Endothelial cell (in vitro differentiated cells): ENCODE measurements at places on chromosomes 4 and X.
A peak's percentile ranks its signal among the peaks of the same experiment; 100 is the strongest.

DNA sequence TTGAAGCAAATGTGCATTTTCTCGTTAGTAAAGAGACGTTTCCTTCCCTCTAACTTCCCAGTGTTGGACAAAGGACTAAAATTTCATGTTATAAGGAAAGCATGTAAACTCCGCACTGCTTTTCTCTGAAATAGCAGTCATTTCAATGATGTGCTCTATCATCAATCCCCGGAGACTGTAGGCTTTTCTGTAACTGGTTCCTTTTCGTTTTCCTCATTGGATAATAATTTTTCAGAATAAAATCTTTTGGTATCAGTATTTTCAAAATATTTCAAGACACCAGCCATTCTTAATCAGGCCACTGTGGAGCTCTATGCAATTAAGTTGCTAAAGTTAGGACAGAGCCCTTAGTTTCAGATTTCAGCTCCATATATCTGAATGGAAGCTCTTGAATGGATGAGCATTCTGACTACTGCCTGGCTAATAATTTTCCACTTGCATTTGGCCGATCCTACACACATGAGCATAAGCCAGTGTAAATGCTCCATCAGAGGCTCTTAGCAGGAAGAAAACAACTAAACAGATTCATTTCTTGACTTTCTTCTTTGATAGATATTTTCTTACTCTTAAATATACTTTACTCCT lies 157.7 kb downstream of the CHIC2 start:
- no peak for DNase-seq

GRCh38 chrX:915427-916229 lies 285.0 kb downstream of the SHOX start:
- DNase-seq, result no peak

GRCh38 chr4:3223956-3224748 lies 24.8 kb upstream of the MSANTD1 start:
- DNase-seq, result no peak

GRCh38 chr4:15341733-15342300 lies 86.0 kb upstream of the C1QTNF7 start:
- no peak for DNase-seq

DNA sequence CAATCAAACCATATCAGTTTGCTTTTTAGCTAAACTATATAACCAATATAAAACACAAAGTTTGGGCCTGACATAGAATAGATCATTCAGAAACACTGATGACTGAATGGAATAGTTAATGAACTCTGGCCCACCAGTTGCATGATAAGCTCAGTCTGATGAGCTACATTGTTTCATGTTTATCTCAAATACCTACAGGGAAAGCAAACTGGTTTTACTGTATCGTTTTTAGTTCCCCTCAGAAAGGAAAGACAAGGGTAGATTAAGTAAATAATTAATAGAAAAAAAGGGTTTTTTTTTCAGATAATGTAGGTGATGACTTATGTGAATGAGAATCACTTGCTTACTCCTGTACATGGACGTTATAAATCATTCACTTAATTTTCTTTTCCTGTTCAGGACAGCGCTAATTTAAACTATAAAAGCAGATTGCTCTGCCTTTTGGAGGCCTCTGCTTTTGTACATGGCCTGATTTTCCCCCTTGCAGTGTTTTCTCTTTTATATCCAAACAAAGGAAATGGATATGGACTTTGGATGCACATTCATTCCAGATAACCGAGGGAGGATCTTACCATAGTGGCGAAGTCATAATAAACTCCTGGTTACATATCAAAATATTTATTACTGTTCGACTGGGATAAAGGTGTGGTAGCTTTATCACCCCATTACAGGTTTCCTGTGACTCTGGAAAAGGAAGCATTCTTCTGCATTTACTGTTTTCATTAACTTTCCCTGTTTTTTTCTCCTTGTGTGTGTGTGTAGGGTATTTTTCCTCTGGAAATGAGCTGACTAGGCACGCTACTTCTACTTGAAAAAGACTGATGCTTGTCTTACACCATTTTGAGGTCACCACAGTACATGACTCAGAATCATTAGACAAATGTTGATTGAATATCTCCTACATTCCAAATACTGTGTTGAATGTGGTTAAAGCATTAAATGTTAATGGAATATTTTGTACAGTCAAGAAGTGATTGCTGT lies 373.1 kb upstream of the HS3ST1 start:
- DNase-seq, result no peak

DNA sequence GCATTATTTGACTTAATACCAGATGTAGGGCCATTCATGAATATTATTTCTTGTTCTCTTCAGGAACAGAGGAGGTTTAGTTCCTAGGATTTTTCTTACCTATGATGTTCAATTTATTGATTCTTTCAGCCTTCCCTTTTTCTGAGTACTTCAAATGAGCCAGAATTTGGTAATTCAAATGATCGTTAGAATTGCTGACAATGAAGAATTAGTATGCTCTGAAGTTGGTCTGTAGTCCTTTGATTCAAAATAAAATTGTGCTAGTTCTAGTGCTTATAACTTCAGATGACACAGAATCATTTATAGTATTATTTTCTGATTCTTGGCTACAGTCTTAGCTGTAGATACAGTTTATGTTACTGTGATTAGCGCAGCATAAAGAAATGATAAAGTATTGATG lies 35.2 kb upstream of the WDR17 start:
- no peak for DNase-seq

- DNase-seq, result no peak
These were observed 440.0 kb upstream of the IGFBP7 start for GRCh38 chr4:57550198-57550597.

DNA sequence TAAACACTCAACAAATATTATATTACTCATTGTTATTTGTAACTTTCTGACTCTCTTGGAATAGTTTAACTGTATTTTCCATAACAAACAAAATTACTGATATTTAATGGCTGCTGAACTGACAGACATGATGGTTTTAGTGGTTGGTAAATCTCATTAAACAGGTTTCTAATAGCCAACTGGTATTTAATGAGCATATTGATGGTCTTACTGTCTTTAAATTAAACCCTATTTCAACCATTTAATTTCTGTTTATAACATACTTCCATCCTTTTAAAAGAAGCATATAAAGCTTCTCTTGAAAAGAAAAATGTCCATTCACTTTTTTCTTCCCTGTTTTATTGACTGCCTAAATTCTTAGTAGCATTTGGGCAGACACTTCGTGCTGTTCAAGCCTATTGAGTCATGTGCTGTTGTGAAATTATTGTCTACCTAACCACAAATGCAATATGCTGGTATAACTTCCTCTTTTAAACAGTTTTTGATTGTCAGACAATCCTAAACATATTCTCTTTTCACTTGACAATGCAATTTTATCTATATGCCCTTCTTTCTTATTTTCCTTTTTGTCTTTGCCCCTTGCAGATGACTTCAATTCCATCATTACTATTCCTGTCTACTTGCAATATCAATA lies 163.9 kb upstream of the SLC7A11 start:
- no peak for DNase-seq

DNA sequence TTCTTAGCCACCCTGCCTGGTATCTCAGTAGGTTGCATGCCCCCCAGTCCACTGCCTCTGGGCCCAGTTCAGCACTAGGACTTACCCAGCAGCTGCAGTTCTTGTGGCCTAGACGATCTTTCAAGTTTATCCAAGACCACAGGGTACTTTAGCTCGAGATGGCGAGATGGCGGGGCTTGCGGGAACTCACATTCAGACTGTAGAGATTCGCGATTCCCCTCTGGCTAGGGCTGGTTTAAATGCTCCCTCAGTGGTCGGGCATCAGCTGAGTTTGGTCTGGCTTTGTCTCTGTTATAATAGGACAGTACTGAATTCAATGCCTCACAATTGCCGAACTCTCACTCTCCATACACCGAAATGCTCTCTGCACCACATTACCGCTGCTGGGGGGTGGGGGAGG lies 18.4 kb upstream of the RFC1 start:
- no peak for DNase-seq

DNA sequence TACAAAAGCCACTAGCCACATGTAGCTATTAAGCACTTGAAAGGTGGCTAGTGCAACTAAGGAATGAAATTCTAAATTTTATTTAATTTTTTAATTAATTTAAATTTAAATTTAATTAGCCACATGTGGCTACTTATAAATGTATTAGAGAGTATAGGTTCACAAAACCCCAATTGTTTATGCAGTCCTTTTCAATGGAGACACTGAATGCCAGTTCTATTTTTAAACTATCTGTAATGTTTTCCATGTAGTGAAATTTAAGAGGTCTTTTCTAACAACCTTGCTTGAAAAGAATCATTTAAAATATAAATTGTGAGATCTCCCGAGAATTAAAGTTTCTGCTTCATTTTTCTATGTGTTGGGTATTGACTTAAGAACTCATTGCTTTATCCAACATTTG lies 153.0 kb downstream of the REELD1 start:
- no peak for DNase-seq

GRCh38 chrX:8668813-8669212 lies 63.1 kb downstream of the ANOS1 start:
- peak; percentile 3 for DNase-seq

DNA sequence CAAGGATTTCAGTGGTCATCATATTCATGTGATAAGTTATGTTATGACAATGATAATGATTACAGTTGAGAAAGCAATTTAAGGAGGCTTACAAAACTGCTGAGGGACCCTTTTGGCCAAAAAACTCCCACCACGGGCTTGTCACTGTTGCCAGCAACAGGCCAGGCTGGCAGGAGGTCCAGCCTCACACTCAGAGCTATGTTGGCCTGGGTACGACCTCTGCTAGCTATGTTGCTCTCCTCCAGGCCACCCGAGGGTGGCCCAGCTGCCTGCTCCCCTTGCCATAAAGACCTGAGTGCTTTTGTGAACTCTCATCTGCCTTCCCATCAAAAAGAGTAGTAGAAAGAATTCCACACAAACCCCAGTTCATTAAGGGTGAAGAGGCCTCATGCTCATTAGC lies 52.0 kb downstream of the MID1 start:
- no peak for DNase-seq

GRCh38 chr4:8112036-8112576 lies 46.5 kb downstream of the ABLIM2 start:
- DNase-seq, result no peak

DNA sequence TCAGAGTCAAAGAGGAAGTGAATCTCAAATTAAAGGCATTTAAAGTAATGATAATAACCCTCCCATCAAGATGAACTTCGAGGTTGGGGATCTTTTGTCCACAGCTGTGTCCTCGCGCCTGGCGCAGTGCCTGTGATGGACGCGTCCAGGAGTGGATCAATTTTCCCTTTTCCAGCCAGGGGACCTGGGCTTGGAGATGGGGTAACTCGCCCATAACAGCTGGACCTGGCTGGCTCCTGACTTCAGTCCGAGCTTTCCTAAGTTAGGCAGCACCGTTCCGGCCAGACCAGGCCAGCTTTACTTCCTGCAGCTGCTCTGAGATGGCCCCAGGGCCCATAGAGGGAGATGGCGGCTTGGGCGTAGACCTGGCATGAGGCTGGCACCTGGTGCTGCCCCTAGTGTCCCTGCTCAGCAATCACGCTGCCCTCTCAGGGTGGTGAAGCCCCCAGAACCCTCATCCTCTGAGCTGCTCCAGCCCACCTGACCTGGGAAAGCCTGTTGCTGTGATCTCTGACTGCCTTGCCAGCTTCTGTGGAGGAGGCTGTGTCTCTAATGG lies 23.9 kb downstream of the ADRA2C start:
- no peak for DNase-seq

- DNase-seq, result no peak
These were observed 56.4 kb downstream of the SLC2A9 start for GRCh38 chr4:9964879-9965278.

DNA sequence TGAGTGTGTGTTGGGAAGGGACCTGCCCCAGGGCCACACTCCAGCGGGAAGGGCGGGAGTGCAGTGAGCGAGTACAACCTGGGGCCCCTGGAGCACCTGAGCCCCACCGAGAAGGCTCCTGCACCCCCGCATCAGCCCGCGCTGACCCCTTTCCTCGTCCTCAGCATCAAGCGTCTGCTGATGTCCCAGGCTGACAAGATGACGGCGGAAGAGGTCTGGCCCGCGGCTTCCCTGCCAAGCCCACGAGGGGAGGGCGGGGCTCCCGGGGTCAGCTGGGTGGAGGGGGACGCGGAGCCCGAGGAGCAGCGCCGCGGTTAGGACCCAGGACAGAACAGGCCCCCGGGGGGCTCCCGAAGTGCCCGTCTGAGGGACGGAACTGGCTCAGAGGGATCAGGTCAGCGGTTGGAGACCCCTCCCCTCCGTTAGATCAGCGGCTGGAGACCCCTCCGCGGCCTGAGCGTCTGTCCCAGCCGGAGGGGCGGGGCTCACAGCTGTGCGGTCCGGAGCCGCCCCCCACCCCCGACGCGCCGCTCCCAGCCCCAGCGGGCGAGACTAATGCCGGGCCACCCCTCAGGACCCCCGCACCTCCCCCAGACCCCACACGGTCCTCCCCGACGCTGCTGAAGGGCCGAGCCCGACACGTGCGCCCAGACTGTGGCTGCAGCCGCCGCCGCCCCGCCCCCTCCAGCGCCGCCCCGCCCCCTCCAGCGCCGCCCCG lies 6.7 kb downstream of the MYL5 start:
- DNase-seq, result peak; percentile 57

DNA sequence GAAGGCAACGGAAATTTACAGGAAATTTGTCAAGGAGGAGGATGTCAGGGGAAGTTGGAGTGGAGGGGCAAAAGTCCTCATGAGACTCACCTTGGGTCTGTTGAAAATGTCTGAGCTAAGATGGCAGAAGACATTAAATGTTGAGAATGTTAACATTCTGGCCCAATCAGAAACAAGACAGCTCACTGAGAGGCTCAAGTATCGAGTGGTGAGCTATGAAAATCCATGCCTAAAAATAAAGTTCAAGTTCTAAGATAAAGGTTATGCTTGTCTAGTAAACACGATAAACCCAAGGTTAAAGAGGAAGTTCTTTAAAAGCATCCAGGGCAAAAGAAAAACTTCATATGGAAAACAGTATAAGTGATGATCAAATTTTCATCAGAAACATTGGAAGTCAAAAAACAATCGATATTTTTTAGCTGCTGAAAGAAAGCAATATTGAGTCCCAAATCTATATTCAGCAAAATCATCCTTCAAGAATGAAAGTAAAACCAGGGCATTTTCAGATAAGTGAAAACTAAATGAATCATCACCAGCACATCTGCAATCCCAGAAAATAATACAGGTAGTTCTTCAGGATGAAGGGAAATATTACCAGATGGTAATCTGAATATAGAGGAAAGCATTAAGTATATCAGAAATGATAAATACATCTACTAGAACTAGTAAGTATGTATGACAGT lies 462.4 kb downstream of the TLL1 start:
- DNase-seq, result no peak
